ENCODE measurements at places on chromosomes 13 and 19.

GRCh38 chr19:52961981-52962380 lies 700 bp downstream of the ZNF816 start:
- no peak for DNase-seq

GRCh38 chr13:26017196-26017921 lies 34.5 kb downstream of the SHISA2 start:
- DNase-seq = no peak

GRCh38 chr13:30863231-30863630 lies 42.8 kb upstream of the MEDAG start:
- no peak for DNase-seq

DNA sequence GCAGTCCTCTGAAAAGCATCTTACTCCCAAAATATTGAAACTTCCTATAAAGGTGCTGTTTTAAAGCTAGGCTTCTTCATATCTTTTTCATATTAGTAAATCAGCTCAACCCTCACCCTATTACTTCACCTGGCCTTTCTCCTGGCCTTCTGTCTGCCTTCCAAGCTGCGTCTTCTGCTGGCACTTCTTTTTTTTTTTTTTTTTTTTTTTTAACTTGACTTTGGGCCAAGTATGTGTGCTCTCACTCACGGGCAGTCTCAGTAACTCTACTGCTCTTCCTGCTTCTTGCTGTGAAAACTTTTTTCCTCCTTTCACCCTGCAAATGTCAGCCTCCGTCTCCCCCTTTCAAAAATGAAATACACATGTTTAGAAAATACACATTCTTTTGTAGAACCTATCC lies 41.2 kb upstream of the KCTD4 start:
- no peak for DNase-seq

DNA sequence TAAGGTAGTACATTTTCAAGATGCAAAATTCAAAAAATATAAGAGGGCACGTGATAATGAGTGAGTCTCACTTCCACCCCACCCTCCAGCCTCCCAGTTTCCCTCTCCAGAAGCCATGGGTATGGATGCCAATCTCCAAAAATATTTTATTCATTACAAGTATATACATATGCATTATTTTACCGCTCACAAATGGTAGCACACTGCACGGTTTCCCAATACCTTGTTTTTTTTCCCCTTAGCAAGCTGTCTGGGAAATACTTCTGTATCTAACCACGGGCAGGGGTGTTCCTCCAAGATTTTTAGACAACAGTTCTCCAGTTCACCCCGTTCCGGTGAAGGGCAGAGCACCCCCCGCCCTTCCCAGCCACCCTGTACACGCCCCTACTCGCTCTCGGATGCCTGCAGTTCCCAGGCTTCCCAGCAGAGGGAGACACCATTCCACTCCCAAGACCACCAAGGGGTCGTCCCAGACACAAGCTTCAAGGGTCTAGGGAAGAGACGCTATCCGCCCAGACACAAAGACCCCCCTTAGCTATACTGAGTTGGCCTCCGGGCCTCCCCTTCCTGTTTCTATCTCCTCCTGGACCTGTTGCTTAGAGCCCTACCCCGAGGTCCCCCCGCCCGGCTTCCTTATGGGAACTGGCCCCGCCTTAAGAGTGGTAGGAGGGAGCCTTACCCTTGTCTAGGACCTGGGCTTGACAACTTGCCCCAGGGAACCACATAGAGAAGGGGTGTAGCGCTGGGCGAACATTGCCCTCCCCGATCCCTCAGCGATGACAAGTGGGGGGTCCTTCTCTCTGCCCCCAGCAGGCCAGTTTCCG lies 1.1 kb upstream of the FXYD3 start:
- DNase-seq = peak; percentile 97

- no peak for DNase-seq
These were observed 321.2 kb downstream of the DIAPH3 start for GRCh38 chr13:59842507-59842906.

DNA sequence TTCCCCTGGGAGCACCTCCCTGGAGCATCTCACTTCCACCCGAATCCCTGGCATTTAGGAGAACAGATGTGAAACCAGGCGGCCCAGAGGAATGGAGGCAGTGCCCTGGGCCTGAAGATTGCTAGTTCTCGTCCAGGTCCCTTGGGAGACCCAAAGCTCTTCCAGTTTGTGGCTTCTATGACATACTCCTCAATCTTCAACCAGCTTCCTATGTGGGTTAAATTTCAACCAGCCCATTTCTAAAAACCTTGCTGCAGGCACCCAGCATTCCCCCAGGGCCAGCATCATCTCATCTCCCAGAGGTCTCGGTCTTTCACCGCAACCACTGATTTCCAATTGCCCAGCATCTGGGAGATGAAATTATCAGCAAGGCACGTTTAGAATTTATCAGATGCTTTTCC lies 46.0 kb upstream of the STK24 start:
- no peak for DNase-seq

DNA sequence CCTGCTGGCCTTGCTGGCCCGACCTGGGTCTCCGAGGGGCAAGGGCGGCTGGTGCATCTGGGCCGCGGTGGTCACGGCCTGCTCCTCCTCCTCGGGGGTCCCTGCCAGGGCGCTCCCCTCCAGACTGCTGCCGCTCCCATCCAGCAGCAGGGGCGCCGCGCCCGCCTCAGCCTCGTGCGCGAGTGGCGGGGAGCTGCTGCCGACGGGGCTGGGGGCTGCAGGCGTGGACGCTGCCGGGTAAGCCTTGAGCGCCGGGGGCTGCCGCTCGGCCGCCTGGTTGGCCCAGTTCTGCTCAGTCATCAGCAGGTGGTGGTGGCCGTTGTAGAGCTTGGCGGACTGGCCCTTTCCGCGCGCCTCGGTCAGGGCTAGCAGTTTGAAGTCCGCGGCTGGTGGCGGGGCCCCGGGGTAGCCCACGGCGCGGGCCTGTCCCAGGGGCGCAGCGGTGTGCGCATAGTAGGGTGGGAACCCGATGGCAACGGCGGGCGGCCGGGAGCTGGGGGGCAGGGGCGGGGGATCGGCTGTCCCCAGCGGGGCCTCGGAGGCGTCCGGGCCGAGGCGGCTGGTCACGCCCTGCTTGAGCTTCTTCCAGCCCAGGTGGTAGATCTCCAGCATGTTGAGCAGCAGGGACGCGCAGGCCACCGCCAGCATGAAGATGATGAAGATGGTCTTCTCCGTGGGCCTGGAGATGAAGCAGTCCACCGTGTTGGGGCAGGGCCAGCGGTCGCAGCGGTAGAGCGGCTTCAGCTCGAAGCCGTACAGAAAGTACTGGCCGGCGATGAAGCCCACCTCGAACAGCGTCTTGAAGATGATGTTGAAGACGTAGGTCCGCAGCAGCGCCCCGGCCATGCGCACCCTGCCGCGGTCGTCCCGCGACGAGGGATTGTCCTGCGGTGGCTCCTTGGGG lies 18.6 kb downstream of the GJA3 start:
- no peak for DNase-seq

- DNase-seq = no peak
These were observed 90.8 kb downstream of the IPO5 start for GRCh38 chr13:98044301-98044700.

DNA sequence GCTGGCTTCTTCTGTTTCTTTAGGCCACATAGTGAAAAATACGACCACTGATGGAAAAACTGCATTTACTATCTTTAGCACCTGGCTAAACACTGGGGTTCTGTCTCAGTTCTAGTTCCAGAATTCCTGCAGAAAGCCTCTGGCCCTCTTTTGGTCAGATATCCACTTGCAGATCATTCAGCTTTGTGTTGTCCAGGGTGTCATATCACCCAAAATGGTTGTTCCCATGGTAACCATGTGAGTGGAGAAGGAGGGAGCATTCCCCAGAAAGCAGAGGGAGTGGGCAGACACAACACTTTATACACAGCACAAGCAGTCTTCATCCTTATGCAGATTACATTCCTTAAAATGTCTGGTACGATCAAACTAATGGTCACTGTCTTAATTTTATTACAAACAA lies 73.5 kb downstream of the CAB39L start:
- no peak for DNase-seq

DNA sequence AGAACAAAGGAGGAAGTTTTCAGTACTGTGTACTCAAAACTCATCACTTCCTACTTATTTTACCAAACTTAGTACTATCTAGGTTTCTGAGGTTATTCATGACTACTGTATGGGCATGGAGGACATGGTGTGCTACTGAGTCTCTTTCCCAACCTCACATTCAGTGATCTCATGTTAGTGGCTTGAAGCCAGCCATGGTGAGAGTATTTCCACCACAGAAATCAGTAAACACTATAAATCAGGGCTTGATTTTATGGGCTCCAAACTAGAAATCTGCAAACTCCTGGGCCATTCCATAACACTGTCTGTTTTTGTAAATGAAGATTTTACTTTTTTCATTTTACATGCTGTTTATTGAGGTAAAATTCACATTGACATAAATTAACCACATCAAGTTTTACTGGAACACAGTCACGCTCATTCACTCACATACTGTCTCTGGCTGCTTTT lies 19.7 kb downstream of the MED26 start:
- DNase-seq = no peak

DNA sequence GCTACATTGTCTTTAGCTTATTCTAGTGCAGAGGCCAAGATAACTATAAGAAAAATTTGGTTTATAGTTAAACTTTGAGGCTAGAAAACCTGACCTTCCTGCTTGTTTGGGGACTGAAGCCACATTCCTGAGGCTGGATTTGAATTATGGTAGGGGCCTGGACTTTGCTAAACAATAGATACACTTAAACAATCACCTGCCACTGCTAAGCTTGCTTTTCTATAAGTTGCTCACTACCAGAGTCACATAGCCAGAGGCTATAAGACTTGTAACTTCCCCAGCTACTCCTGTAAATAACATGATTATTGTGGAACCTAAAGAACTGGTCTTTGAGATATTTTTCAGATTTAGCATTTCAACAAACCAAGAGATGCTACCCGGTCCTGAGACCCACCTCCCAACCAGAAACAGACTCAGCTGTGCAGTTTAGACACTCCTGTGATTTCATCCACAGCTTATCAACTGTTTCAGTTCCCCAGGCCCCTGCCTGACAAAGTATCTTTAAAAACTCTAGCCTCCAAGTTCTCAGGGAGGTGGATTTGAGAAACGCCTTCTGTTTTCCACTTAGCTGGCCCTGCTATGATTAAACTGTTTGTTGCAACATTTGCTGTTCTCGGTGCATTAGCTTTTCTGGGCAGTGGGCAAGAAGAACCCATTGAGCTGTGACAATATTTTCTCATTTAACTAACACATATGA lies 77.7 kb downstream of the MIPEP start:
- no peak for DNase-seq
